SK-N-SH treated with all-trans-retinoic acid at 6 μM for 48 hours (cell line): ENCODE measurements at places on chromosomes 13 and 19.

GRCh38 chr13:104170980-104171555 lies 1104.9 kb upstream of the SLC10A2 start:
- no peak for ATAC-seq

DNA sequence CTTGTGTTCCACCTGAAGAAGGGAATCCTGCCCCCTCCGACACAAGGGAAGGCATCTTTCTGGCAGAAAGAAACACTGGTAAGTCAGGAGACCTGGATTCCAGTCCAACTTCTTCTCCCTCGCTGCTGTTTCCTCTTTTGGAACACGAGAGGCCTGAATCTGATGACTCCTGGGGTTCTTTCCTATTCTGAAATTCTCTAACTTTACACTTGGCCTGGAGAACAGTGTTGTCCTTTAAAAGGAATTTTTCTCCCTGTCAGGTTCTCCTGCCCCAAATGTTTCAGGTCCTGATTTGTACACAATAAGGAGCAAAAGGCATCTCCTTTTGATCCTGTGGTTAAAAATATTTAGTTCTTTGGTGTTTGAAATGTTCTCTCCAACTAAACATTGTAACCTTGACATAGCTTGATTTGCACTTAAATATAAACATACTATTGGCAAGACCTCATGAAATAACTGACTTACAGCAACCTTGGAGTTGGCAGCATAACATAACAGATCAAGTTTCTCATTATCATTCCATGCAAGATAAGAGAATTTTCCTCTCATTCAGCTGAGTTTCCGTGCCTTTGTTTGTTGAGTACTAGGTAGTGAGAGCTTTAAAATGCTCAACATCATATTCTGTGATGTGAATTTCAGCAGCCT lies 244.8 kb downstream of the COG6 start:
- ATAC-seq, result peak; percentile 84

GRCh38 chr13:29908416-29909080 lies 58.1 kb upstream of the UBL3 start:
- no peak for ATAC-seq

GRCh38 chr19:33260628-33261418 lies 35.2 kb upstream of the SLC7A10 start:
- no peak for ATAC-seq

DNA sequence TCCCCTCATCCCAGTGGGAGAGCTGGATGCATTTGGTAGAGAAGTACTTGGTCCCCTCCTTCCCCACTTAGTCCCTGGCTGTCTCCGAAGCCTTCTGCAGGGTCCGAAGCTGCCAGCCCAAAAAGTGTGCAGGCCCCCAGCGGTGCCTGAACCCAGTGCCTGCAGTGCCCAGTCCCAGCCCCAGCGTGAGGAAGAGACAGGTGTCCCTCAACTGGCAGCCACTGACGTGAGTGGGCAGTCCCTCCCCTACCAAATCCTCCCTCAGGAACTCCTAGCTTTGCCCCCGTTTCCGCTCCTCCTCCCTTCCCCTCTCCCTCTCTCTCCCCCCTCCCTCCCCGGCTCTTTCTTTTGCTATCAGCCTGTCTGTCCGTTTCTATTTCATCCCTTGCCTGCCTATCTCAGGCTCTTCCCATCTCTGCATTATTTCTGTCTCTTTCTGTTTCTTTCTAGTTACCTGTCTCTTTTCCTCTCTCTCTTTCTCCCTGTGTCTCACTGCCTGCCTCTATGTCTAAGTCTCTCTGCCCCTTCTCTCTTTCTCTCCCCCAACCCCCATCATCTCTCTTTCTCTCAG lies 1.8 kb upstream of the LTBP4 start:
- ATAC-seq, result no peak

DNA sequence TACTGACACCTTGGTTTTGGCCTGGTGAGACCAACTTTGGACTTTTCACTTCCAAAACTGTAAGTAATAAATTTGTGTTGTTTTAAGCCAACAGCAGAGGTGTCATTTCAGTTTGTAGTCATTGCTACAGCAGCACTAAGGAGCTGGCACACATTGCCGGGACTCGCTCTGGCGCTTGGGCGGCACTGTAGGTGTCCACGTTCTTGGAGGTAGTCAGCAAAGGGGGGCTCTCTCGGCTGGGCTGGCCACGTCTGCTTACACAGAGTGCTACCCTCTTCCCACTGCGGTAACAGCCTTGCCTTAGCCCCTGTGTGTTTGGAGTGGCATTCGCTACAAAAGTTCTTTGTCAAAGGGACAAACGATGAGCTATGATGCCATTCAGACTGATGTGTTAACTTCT lies 44.7 kb downstream of the HTR2A start:
- no peak for ATAC-seq
